ENCODE measurements at places on chromosomes 6 and 20.

GRCh38 chr6:13400772-13401171 is 72.4 kb upstream of the TBC1D7 start:
- DNase-seq, result no peak

- no peak for DNase-seq
Observed at GRCh38 chr20:9352739-9353138, 161.7 kb upstream of the LAMP5 start.

DNA sequence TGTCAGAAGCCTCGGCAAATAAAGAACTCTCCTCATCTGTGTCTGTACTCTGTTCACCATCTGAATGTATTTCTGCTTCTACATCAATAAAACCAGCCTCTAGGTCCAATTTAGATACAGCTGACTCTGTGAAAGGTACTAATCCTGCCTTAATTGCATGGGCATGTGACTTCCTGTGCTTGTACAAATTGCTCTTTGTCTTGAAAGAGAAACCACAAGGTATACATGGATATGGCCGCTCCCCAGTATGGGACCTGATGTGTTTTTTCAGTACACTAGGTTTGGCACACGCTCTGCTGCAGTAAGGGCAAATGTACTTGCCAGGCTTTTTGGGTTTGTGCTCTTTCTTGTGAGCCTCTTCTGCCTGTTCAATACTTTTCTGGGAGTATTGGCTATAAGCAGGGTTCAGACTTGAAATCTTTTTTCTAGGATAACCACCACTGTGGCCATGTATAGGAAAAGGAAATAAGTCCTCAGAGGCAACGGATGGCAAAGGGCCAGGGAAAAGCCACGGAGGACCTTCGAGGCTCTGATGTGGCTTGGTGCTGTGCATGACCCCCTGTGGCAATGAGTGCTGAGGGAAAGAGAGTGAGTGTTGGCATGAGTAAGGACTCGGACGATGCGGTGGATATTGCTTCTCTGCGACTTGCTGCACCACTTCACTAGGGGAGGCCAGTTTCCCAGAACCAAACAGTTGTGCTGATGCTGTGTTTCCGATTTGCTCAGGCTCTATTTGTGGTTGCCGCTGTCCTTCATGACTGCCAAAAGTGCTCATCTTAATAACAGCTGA is 170.9 kb downstream of the HIVEP2 start:
- DNase-seq, result no peak

- no peak for DNase-seq
Observed at GRCh38 chr6:148285205-148285604, 57.4 kb upstream of the SASH1 start.

DNA sequence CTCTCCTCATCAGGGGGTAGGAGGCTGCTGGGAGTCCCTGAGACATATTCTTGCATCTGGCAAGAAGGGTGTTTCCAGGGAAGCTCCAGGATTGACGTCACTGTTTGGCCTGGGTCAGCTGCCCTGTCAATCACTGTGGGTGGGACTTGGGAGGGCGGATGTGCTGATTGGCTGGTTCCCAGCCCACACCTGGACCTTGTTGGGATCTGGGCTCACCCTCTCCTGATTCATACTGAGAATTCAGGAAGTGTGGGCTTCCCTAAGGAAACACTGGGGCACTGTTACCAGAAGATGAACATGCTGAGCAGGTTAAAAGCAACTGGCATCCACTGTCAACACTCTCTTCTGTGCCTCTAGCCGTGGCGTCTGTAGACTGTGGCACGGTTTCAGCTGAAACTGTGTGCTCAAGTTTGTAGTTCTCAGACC is 36.5 kb downstream of the CDH26 start:
- DNase-seq, result peak; percentile 78
